Stimulated activated CD8-positive, alpha-beta memory T cell treated with anti-CD3 and anti-CD28 coated beads, Interleukin-2, amount 100 ng/mL, for 1 hour (primary cell): ENCODE measurements at places on chromosomes 6 and 20.

DNA sequence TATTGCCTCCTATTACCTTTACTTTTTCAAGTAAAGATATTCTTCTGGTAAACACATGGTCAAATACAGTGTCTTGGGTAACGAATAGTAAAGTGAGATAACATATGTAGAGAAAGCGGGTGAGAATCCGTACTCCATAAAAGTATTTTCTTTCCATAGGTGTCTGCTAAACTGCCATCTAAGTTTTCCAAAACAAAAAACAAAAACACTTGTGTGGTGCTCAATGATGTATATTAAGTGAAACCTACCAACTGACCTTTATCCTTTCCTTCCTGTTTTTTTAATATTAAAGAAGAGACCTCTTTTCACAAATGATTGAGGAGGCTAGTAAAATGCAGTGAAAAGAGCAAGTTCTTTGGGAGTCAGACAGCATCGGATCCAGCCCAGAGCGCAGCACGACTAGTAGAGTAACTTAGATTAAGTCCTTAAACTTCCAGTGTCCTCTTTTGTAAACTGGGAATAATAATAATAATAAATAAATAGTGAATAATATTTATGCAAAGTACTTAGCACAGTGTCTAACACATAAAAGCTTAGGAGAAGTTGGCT lies 437 bp upstream of the CDKAL1 start:
- no peak for DNase-seq

DNA sequence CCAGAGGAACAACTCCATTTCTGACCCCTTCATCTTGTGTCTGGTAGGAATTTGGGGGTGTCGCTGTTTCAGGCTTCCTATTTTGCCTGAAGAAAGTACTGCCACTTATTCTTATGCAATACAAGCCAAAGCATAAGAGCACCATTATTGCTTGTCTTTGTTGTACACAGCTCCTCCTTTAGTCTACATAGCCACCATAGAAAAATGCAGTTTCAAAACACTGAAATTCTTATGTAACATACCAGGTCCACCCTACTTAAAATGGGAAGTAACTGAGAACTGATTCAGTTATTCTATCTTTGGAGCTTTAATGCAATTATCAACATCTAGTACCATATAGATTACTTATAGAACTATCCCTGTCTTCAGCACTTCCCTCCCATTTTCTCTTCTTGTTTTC lies 255.5 kb downstream of the ARHGAP18 start:
- DNase-seq, result no peak

DNA sequence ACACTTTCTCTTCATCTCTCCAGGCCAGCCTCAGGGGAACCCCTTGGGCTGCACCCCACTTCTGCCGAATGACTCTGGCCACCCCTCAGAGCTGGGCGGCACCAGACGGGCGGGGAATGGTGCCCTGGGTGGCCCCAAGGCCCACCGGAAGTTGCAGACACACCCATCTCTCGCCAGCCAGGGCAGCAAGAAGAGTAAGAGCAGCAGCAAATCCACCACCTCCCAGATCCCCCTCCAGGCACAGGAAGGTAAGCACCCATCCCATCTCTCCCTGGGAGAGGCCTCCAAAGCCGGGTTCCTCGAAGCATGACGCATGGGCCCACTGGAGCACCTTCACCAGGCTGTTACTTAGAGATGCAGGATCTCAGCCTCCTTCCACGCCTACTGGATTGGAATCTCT lies 11.3 kb downstream of the MDFI start:
- no peak for DNase-seq

GRCh38 chr6:45591306-45591705 lies 213.6 kb upstream of the SUPT3H start:
- no peak for DNase-seq

GRCh38 chr6:140602431-140603248 lies 1228.2 kb upstream of the CITED2 start:
- DNase-seq, result no peak

DNA sequence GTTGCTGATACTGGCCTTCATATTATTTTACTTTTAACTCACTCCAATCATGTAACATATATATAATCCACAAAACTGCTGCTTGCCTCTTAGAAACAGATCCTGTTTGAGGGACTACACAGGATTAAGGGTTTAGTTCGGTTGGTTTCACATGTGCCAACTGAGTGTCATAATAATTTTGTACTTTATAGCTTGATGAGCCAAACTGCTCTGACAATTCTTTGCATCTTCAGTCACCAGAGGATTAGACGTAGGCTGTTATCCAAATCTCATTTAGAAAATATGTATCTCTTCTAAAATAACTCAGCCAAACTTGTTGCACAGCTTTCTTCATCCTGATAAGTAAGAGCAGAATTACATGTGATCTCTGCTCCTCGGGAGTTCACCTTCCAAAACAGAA lies 643.6 kb upstream of the PTCHD4 start:
- DNase-seq, result no peak

DNA sequence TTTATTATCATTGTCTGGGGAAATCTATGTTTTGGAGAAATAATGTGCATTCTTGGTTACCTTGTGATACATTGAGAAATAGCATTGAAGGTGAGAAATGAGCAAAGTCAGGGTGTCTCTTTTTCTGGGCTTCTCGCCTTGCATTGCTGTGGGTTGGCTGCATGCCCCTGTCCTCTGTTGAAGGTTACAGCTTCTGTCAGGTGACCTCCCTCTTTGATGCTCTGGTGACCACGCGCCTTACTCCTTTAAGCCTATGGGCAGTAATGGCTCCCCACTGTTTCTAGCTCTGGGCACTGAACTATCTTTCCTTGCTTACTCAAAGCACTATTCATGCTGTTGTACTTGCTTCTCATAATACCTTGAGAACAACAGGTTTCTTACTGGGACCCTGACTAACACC lies 14.6 kb downstream of the ADGRB3 start:
- DNase-seq, result no peak

DNA sequence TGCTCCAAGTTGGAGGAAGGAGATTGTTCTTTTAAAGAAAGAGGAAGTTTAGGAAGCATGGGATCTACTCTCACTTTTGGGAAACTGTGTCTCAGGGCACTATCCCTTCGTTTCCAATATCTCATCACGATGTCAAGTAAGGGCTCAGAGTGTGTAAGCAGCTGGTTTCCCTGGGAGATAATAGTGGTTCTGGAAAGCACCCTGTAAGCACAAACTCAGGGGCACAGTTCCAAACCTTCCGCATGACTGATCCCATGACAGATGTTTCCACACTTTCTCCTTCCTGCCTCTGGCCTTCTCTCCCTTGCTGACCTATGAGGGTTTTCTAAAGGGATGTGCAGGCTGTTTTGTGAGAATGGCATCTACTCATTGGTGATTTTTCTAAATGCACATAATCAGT lies 33.9 kb downstream of the ADTRP start:
- no peak for DNase-seq

DNA sequence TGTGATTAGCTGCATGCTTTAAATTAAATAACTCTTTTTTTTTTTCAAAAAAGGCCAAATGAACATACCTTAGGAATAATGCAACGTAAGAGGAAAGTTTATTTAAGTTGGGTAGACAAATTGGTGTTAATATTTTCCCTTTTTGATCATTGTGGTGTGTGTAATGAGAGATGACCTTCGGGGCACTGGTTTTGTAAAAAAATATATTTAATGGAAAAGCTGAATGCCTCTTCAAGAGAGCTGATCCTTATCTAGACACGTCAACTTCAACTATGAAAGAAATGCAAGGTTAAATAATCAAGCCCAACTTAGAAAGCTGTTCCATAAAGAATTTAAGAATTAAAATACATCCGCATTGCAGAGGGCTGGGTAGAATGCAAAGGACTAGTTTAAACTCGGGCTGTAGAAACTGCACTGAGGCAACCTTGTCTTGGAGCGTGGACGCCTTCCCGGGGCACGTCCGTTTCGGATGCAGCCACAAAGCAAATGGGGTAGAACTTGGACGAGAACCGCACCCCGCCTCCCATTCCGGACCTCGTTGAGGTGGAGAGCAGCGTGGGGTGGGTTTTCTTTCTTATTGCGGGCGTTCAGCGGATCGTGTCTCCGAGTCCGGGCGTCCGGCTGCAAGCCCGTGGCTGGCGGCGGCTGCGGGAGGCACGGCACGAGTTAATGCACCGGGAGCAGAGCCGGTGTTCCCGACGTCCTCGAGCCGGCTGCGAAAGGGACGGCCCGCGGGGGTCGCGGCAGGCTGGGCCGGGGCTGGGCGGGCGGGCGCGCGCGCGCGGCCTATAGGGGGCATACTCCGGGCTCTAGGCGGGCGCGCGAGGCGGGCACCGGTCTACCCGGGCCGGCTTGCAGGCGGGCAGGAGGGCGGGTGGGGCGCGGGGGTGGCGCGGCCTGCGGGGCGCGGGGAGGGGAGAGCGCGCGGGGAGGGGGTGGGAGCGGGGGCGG lies 1.9 kb downstream of the JARID2 start:
- DNase-seq, result peak; percentile 18

DNA sequence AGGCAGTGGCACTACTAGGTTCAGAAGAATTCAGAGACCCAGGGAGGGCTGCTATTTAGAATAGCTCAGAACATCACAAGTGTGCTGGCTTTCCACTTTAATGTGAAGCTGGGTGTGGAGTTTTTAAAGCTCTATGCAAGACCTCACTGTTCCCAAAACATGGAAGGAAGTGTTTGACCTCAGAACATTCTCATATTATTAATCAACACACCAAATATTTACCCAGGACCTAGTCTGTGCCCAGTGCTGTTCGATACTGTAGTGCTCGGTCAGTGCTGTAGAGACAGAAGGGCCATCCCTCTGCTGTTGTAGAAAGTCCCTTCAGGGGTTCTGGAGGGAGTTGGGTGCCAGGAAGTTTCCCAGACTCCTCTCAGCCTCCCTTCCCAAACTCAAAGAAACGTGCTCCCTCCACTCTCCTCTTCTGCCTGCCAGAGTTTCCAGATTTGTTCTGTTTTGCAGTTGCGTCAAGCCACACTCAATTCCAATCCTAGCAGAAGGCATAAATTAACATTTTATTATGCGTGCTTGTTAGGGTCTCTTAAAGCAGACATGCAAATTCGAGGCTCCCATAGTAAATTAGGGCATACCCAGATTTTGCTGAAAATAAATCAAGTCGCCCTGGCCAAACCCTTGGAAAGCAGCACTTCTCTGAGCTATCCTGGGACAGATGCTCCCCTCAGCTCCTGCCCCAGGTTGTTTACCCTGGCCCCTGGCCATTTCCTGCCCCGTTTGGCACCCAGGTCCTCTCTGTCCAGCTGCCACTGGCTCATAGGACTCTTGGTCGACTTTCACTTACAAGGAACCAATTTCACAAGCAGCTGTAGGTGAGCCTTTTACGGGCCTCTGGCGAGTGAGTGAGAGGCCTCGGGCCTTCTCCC lies 248.6 kb downstream of the HIVEP2 start:
- no peak for DNase-seq

DNA sequence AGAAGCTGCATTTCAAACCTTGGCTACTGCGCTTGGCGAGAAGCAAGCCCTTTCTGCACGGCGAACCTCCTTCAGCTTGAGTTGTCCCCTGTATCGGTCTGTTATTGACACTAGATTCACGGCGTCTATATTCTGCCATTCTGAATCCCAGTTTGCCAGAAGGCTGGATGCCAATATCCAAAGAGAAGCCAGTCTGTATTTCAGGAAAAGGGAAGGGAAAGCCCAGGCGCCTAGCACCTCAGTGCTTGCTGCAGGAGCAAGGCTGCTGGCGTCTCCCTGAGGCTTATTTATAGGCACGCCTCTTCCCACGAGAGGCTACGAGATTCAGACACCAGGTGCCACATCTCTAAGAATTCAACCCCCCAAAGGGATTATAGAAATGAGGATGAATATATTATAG lies 89.6 kb upstream of the CDH4 start:
- DNase-seq, result no peak

DNA sequence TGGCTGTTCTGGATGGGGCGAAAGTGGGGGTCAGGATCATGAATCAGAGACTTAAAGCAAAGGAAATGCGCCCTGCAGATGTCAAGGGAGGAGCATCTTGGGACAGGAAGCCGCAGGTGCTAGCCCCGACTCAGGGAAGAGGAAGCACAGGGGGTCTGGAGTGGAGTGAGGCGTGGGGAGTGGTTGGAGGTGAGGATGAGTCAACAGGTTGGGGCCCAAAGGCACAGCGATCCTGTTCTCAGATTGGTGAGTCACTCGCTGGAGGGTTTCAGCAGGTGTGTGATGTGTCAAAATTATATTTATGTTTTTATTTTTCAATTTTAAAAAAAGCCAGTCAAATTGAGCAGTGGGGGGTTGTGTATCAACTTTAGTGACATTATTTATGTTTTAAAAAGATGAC lies 19.0 kb downstream of the PACSIN1 start:
- DNase-seq, result peak; percentile 24

- DNase-seq, result no peak
Observed at GRCh38 chr6:37172912-37173492, 3.0 kb downstream of the PIM1 start.

DNA sequence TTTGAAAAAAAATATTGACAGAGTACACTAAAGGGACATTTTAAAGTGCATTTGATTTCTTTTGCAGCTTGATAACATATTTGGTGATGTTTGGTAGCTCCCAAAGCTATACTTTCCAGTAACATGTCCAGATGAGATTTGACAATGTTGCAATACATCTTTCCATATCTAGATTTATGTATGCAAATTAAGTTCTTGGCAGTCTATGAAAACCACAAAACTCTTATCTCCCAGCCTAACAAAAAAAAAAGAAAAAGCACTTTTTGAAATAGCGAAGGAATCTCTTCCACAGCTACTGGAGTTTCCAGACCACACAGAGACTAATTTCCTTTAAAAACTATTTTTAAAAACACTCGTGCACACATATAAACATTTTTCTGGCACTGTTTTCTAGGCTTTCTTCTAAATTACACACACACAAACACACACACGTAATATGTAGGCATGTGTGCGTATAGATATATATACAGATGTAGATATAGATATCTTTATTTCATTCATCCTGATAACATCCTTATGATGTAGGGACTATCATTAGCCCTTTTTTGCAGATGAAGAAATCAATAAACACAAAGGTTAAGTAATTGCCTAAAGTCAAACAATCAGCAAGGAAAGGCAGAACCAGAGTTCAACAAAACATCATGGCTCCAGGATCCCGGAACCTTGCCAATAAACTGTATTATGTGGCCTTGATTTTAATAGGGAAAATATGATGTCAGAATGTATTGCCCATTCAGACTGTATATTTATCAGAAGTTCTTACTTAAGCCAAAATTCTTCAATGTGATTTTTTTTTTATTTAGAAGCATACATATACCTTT lies 93.3 kb downstream of the ADGRB3 start:
- DNase-seq, result no peak

- no peak for DNase-seq
Observed at GRCh38 chr6:37142050-37142614, 27.8 kb upstream of the PIM1 start.

- no peak for DNase-seq
Observed at GRCh38 chr6:163667372-163668060, 253.0 kb downstream of the QKI start.
